ENCODE measurements at places on chromosomes 16 and 17. TPM values are rescaled to one million over a fixed set of nuclear protein-coding genes. Genes with fewer than 3 reads are reported as not detected.

Gene FADS6
- total RNA-seq, result not detected

Gene INPP5K
- 46.9 TPM for total RNA-seq

Gene TMEM235
- not detected for total RNA-seq

Gene NFATC3
- 14.9 TPM for total RNA-seq

Gene GJD3
- total RNA-seq, result not detected

All from HT1080 (cell line).